ENCODE measurements at places on chromosomes 6 and 20. TPM values are rescaled to one million over a fixed set of nuclear protein-coding genes. Genes with fewer than 3 reads are reported as not detected.

DNA sequence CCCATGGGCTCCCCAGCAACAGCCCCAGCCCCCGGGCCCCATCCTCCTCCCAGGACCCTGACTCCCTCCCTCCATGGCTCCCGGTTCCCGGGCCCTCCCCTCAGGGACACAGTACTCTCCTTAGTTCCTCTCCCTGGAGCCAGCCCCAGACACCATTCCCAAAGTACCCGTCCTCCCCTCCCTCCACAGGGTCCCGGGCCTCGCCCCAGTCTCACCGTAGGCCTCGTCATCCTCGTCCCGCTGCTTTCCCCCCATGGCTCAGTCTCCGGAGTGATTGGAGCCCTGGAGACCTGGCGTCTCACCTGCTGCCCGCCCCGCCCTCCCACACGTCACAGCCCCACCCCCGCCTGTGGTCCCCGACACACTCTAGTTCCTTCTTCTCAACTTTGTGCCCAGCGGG, at the start of gene SLC44A4:
SLC44A4 (minus strand) TSS at position 272 of the 400 bp plus-strand sequence; CDS start at position 255, 17 bp downstream.
- peaks cover 26% of the 10 kb centered on the region for H3K36me3 ChIP-seq
- H3K4me1 ChIP-seq: no peaks in the 10 kb centered on the region
- no peaks in the 10 kb centered on the region for H3K27me3 ChIP-seq
- no peak within 1 kb of the TSS for H3K4me3 ChIP-seq
- no peak for DNase-seq
- no peak within 1 kb of the TSS for H3K27ac ChIP-seq

SLC22A2 gene
- not detected for total RNA-seq

TBXT gene
- total RNA-seq: not detected

- H3K27ac ChIP-seq: no peak overlapping the region
- no peak overlapping the region for H3K4me3 ChIP-seq
- H3K4me1 ChIP-seq: peaks cover 4% of the 10 kb centered on the region
- no peaks in the 10 kb centered on the region for H3K27me3 ChIP-seq
- peaks cover 2% of the 10 kb centered on the region for H3K36me3 ChIP-seq
- DNase-seq: no peak
These were observed 112.8 kb downstream of the ARHGAP18 start for GRCh38 chr6:129597023-129597713.

LPA gene
- not detected for total RNA-seq

- no peak overlapping the region for H3K4me3 ChIP-seq
- no peak overlapping the region for H3K27ac ChIP-seq
- no peaks in the 10 kb centered on the region for H3K4me1 ChIP-seq
- no peak for DNase-seq
- no peaks in the 10 kb centered on the region for H3K36me3 ChIP-seq
- peaks cover 14% of the 10 kb centered on the region for H3K27me3 ChIP-seq
These were observed 76.6 kb upstream of the PROKR2 start for GRCh38 chr20:5393218-5393870.

DNA sequence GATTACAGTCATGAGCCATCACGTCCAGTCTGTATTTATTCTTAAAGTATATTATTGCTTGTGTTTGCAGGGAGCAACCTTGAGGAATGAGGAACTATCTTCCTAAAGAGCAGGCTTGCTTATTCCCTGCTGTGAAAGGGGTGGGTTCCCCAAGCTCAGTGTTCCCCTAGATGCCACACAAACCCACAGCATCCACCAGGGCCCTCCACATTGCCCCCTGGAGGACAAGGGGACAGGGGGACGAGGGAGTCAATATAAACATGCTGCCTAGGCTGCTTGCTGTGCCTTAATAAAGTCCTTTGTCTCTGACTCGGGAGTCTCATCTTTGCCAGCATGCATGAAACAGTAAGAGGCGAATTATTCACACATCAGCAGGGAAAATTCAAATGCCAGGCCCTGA, 8.0 kb upstream of the IDH3B start:
- H3K4me3 ChIP-seq: no peak overlapping the region
- peaks cover 17% of the 10 kb centered on the region for H3K27me3 ChIP-seq
- H3K27ac ChIP-seq: no peak overlapping the region
- H3K4me1 ChIP-seq: no peaks in the 10 kb centered on the region

LTB gene
- not detected for total RNA-seq

TFAP2D gene
- not detected for total RNA-seq

DNA sequence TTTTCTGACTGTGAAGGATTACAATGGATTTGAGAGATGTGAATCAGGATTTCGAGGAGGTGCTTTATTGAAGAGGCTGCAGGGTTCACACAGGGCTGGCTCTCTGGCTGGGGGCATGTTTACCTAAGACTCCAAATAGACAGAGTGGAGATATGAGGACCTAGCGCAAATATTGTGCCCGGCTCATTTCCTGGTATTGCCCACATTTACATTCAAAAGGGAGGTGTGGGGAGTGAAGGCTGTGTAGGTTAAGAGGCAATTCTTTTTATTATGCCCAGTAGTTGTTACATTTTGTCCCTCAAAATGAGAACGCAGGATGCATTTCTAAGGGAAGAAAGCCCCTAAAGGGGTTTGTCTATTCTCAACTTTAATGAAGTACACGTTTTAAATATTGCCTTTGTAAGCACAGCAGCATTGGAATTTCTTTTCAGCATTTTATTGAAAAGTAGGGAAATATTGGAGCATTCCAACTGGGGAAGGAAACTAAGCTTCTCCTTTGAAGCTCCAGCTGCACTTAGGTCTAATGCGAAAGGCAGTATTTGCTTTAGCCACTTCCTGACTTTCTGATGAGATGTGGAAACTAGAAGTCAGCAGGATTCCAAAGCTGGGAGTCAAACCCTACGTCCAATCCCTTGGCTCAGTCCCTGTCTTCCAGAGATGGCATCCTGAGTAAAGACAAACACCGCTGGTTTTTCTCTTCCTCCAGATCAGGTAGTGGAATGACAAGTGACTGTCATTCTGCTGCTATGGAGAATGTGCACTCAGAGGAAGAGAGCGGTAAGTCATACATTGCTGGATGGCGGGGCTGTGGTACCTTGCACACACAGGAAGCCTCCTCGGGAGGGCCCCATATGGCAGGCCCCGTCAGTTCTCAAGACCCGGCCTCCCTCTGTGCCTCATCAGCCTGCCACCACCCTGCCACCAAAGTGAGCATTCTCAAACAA, 70.7 kb downstream of the MYB start:
- no peak for DNase-seq
- no peaks in the 10 kb centered on the region for H3K36me3 ChIP-seq
- H3K27me3 ChIP-seq: no peaks in the 10 kb centered on the region
- H3K4me1 ChIP-seq: peaks cover 14% of the 10 kb centered on the region
- H3K4me3 ChIP-seq: no peak overlapping the region
- H3K27ac ChIP-seq: no peak overlapping the region

GRCh38 chr6:72621291-72622093, at the start of gene KCNQ5:
Gene KCNQ5 (plus strand): TSS chr6:72622064.
- peak within 1 kb of the TSS; percentile 92 for H3K4me3 ChIP-seq
- peak; percentile 92 for DNase-seq
- H3K27ac ChIP-seq: peak within 1 kb of the TSS; percentile 60
- no peaks in the 10 kb centered on the region for H3K27me3 ChIP-seq
- peaks cover 41% of the 10 kb centered on the region for H3K4me1 ChIP-seq

GRCh38 chr6:72219536-72219935, 333.2 kb downstream of the RIMS1 start:
- H3K4me1 ChIP-seq: no peaks in the 10 kb centered on the region
- H3K27me3 ChIP-seq: no peaks in the 10 kb centered on the region
- H3K4me3 ChIP-seq: no peak overlapping the region
- no peak overlapping the region for H3K27ac ChIP-seq
- DNase-seq: no peak

DNA sequence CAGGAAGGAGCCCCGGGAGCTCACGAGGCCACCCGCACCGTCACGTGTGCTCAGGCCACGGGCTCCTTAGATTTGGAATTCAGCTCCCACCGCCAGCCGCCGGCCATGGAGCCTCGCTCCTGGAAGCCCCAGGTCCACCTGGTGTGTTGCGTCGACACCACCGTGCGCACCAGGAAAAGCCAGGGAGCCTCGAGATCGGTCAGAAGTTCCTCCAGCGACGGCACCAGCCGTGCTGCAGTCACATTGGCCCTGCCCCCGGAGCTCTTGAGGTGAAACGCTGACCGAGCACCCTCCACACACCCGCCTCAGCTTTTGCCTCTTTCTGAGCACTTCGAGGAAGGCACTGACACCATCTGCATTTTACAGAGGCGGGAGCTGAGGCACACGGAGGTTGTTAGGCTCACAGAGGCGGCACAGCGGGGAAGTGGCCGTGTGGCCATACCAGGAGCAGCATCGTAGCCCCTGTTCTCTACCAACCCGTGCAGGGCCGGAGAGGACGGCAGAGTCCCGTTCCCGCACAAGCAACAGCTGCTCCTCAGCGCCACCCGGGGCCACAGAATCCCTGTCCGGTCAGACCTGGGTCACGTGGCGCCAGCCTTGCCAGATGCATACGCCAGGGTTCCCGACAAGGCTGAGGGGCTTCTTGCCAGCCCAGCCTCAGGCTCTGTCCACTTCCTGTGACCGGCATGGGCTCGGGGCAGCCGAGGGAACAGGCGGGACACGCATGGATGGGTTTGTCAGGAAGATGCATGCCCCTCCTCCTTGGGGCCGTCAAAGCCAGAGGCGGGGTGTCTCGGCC, 7.6 kb downstream of the NKAIN4 start:
- H3K36me3 ChIP-seq: no peaks in the 10 kb centered on the region
- H3K27ac ChIP-seq: no peak overlapping the region
- H3K4me1 ChIP-seq: peaks cover 7% of the 10 kb centered on the region
- peaks cover 4% of the 10 kb centered on the region for H3K27me3 ChIP-seq

CD40 gene
- not detected for total RNA-seq

- H3K4me3 ChIP-seq: no peak overlapping the region
- H3K27ac ChIP-seq: no peak overlapping the region
- H3K27me3 ChIP-seq: no peaks in the 10 kb centered on the region
These were observed 38.7 kb downstream of the GSS start for GRCh38 chr20:34916774-34917354.

DNA sequence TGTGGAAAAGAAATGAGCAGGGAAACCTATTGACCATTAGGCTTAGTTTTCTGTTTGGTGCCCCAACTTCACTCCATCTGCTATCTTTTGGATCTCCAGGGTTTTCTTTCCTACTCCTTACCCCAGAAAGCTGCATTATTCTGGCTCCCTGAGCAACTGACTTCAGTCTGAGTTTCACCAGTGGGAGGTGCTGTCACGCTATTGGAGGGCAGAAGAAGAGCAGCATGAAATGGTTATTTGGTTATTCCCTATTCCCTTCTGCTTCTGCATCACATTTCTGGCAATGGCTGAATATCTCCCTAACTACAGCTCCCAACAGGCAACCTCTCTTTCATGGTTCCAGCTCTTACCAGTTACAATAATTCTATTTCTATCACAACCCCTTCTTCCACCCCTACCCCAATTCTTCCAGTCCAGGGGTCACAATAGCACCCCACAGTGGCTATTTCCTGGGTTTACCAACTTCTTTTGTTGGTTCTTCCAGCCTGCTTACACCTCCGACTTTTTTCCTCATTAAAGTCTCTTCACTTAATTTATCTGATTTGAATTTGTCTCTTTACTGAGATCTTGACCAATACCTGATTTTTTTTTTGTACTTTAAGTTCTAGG, 311.5 kb downstream of the PLCB1 start:
- H3K27ac ChIP-seq: no peak overlapping the region
- H3K27me3 ChIP-seq: no peaks in the 10 kb centered on the region
- H3K4me1 ChIP-seq: no peaks in the 10 kb centered on the region
- H3K4me3 ChIP-seq: no peak overlapping the region
- H3K36me3 ChIP-seq: peaks cover 2% of the 10 kb centered on the region
- no peak for DNase-seq

SLC22A1 gene
- 3.3 TPM for total RNA-seq

GSTA4 gene
- total RNA-seq: 30.9 TPM

DNA sequence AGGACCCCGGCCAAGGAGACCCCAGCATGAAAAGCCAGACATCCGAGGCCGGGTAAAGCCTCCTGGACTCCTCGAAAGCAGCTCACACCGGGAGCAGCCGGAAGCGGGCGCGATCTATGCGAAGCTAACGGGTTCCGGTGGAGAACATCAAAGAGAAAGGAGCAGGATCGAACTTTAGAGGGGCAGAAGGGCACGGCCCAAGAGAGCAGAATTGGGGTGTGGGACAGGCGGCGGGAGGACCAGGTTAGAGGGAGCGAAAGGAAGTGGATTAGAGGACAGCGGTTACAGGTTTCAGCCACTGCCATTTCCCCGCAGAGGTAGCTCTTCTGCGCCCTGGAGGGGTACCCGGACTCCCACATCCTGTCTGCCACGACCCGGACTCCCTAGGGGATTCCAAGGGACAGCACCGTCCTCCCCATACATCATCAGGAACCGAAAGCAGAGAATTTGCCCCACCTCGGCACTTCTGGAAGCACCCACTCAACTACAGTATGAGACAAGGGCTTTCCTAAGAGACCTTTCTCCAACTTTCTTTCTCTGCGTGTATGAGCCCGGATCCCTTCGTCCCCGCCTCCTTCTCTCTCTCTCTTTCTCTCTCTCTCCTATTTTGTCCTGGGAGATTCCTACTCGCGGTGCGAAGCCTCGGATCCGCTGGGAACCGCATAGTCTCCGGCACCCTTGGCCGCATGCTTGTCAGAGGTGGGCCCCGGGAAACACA, 507 bp upstream of the VGLL2 start:
- peaks cover 82% of the 10 kb centered on the region for H3K27me3 ChIP-seq
- H3K4me1 ChIP-seq: peaks cover 15% of the 10 kb centered on the region
- H3K27ac ChIP-seq: no peak overlapping the region
- peak overlapping the region; percentile 64 for H3K4me3 ChIP-seq
- peaks cover 3% of the 10 kb centered on the region for H3K36me3 ChIP-seq
